ENCODE measurements at places on chromosomes 7 and 10.

DNA sequence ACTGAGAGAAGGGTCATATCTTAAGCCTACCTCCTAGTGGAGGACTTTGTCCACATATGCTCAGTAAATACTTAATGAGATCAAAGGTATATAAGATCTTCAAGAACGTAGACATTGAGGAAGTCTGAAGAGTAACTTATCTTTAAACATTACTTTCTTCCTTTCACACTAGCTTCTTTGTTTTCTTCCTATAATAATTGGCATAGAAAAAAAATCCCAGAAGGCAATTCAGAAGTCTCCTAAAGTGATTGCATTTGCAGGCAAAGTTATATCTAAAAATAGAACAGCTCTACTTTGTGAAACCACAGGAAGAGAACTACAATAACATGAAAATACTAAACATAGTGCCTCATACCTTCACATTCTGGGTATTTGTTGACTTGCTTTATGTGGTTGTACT is 150.4 kb downstream of the PPP1R3A start:
- DNase-seq = no peak

GRCh38 chr10:77699080-77699645 is 61.6 kb upstream of the KCNMA1 start:
- no peak for DNase-seq

DNA sequence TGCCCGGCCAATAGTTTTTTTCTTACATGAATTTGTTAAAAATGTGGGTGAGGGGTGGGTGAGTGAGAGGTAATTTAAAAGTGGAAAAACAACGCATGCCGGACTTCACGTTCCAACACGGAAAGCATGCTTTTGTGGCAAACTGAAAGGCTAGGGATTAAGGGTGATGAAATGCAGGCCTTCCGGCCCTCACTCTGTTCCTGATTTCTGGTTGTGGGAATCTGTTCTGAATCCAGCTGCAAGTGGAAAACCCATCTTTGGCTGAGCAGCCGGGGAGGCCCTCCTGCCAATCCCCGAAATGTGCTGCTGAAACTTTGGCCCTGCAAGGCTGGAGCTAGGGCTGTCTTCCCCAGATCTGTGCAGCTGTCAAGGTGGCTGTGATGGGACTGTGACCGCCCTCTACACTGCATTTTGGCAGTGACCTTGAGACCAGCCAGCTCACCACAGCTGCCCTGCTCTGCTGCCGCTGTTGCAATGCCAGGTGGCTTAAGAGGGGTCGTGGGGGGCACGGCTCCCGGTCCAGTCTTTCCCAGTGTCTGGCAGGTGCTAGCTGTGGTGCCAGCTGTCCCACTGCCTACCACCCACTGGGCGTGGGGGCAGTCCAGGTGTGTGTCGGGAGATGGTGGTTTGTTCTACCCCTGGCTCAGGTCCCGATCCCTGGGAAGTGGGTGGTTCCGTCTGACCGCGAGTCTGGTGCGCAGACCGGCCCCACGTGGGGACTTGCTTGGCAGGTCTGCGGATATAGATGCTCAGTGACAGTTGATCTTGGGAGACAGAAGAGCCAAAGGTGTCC is 39.0 kb downstream of the TET1 start:
- DNase-seq = no peak

DNA sequence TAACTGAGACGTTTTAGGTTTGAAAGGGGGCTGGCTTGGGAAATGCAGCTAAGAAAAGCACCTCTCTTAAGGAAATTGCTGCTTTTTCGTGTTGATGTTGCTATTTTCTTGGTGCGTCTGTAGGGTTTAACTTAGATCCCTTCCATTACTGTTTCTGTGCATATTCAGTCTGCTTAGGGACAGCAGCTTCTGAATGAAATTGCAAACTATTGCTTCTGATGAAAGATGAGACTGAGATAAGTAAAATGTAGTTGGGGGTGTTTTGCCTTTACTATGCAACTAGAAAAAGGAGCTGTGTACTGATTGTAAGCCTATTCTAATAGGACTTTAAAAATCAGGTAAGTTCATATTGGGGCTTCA is 772 bp downstream of the HDAC9 start:
- DNase-seq = no peak

GRCh38 chr10:50600286-50600685 is 23.5 kb downstream of the SGMS1 start:
- no peak for DNase-seq

DNA sequence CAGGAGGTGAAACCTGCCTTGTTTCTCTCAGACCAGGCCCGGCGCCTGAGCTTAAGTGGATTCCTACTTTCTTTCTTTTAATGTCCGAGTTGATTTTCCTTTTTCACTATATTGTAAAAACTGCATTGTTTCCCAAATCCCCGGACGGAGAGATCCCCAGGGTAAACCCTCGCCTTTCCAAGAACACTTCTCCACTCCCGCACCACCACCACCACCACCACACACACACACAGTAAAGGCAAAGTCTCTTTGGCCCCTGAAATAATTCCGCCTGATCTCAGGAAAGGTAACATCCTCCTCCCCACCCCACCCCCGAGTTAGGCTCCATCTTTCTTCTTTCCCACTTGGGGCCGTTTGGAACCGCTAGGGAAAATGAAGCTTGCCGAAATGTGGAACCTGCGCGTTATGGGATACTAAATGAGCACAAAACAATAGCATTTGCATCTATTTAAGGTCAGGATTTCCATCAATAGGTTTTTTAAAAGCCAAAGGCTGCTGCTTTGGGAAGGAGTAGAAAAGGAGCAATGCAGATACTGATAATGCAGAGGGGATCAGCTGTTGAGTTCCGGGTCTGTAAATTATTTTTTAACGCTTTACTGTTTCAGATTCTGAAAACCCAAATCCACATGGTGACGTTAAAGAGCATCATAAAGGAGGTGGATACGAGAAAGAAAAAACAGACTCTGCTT is 2.5 kb downstream of the HPSE2 start:
- DNase-seq = no peak

GRCh38 chr10:96902117-96902516 is 70.0 kb downstream of the LCOR start:
- no peak for DNase-seq
